ENCODE measurements at places on chromosomes 5 and 9.

DNA sequence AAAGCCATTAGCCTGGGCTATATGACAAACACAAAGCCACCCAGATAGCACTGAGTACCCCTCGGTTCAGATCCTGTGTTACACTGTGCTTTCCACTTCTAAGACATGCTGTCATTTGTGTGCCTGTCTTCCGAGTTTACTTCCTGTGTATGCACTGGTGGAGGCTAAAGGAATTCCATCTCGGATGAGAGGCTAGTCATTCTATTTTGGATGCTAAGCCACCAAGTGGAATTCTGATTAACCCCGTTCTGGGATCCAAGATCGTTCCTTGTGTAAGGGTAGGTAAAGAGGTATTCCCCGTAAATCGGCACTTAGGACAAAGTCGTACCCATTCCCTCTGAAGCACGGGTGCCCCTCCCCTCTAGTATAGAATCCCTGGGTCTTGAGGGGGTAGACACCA is 8.7 kb downstream of the PROP1 start:
- DNase-seq: no peak

DNA sequence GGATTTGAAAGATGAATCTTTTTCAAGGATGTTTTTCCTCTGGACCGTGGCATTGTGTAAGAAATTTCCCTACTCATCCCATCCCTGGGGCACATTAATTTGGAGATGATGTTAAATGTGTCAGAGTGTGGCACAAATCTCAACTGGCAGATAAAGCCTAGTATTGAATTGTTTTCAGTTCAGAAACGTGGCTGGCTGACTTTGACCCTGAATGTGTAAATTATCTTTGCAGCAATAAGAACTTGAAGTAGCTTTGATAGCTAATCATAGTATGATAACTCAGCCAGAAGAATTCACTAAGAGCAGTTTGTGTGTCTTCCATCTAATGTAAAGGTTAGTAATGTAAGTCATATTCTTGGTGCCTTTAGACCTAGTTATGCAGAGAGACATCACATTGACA is 238.4 kb upstream of the DMRT1 start:
- no peak for DNase-seq

- DNase-seq: no peak
Observed at GRCh38 chr9:136762915-136763648, 1.2 kb downstream of the LCN15 start.

- DNase-seq: no peak
Observed at GRCh38 chr9:37466037-37466709, 923 bp upstream of the ZBTB5 start.

DNA sequence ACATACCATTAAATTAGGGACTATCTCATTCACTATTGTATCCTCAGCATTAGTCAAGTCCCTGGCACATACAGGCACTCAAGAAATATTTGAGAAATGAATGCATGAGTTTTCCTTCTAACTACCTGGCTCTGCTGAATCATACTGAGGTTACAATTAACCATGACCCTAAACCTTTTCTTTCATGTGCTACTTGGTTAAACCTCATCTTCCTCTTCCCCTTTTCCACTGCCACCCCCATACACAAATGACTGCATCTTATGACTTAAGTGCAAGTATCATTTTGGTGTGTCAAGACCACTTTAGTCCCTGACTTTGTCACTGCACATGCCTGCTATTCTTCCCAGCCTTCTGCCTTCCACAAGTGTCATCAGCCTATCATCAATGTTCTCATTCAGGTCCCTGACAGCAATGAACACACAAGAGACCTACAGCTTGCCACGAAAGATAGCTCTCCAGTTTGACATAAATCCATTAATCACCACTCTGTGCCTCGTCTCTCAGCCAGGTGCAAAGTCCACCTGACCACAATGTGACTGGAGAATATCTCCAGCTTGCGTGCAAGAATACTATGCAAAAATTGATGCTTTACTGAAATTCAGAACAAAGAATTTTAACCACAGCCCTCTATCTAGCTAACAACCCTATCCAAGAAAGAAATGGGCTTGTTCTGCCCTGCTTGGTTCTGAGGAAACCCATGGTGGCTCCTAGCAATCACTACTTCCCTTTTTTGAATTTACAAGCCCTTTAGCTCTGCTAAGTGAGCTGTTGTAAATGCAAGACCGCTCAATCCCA is 74.5 kb downstream of the MAPKAP1 start:
- no peak for DNase-seq

DNA sequence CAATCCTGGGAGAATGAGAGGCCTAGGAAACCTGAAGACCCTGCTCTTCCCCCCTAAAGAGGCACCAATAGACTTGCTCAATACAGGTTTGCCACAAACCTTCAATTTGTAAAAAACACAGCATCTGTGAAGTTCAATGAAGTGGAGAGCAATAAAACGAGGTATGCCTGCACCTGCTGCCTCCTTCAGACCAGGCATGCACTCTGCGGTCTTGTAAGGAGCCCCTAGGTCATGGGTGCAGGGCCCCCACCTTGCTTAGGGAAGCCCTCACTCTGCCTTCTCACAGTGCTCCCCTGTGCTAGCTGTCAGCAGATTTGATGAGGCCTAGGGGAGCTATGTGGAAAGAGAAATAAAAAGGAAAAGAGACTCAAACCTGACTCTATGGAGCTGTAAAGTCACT is 72.1 kb upstream of the GALNT10 start:
- no peak for DNase-seq

- no peak for DNase-seq
Observed at GRCh38 chr9:78493166-78493742, 196.3 kb downstream of the PSAT1 start.

- DNase-seq: no peak
Observed at GRCh38 chr5:57550132-57550531, 67.5 kb upstream of the ACTBL2 start.

GRCh38 chr5:1509346-1510085 is 14.2 kb downstream of the LPCAT1 start:
- DNase-seq: no peak

DNA sequence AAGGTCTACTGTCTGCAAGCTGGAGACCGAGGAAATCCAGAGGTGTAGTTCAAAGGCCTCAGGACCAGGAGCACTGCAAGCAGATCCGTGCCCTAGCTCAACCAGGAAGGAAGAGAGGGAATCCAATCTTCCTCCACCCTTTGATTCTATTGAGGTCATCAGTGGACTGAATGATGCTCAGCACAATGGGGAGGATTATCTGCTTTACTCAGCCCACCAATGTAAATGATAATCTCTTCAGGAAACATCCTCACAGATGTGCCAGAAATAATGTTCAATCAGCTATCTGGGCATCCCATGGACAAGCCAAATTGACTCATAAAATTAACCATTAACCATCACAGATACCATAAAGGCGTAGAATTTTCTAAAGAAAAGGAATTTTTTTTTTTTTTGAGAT is 92.0 kb downstream of the BASP1 start:
- DNase-seq: no peak

DNA sequence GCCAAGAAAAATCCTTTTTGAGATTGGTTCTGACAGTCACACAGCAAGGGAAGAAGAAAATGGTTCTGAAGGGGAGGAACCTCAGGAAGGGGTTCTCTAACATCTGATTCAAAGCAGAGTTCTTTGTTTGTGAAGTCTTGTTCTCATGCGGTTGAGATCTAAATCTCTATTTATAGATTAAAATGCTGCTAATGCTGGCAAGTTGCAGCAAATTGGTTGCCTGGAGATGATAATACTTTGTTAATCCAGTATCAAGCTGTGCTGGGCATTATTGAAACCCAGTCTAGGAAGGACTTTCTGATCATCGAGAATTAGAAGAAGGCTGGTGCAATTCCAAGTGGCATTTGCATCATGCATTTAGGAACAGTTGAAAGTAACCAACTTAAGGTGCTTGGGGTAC is 34.0 kb upstream of the SLC28A3 start:
- DNase-seq: no peak

- no peak for DNase-seq
Observed at GRCh38 chr5:135447298-135447929, at the start of gene DCANP1. DCANP1 (minus strand) TSS chr5:135447348; CDS start chr5:135447108, 240 bp downstream.

DNA sequence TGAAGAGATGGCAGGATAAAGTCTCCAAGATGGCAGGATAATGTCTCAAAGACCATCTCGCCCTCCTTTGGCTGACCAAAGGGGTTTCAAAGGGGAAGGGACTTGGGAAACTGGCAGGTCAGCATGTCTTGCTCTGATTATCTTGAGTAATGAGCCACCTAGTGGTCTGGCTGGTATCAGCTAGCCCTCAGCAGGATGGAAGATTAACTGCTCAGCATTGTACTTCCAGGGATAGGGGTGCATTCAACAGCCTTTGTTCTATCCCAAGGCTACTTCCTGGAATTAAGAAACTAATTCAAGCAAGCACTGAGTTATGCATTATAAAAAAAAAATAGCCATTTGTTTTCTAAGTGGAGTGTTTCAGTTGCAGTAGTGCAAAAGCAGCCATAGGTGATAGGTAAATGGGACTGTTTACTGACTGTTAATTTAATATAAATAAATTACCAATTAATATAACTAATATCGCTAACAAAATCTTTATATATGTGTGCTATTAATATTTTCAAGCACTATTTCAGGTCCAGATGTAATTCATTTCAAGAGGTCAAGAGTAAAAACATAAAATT is 555.5 kb downstream of the CDH9 start:
- DNase-seq: no peak

DNA sequence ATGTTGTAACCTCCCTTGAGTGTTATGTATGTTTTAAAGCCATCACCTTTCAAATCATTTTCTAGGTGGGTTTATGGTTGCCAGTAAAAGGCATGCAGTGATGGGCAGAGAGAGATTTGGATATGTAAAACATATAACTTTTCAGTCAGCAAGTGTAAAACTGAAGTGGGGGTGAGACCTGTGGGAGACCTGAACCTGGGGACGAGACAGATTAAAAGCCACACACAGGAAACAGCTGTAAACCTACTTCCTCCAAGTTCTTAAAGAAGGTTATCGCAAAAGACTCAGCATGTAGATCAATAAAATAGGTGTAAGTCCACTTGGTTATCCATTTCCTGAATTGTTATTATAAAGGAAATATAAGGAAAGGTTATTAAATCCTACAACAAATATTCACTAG is 76.6 kb downstream of the YIPF5 start:
- DNase-seq: no peak

GRCh38 chr5:178486239-178486641 is 104.0 kb downstream of the COL23A1 start:
- DNase-seq: no peak

GRCh38 chr5:171295299-171295698 is 13.7 kb upstream of the TLX3 start:
- no peak for DNase-seq

DNA sequence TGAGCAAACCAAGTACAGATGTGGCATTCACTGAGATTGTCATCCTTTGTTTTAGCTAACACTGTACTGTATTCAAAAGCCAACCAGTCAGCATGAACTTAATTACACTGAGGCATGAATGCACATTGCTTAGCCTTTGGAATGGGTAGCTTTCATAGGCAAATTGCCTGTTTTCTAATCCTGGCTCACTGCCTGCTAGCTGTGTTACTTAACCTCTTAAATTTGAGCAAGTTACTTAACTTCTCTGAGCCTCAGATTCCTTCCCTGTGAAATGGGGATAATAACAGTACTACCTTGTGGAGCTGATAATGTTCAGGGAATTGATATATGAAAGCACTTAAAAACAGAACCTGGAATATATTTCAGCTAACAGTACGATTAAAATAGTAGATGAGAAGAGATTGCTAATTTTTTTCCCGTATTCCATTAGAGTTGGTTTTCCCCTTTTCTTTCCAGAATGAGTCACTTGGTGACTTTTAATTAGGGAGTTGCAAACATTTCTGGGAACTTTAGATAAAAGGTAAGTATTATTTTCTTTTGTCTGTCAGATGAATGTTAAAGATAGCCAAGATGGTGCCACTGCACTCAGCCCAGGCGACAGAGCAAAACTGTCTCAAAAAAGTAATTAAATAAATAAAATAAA is 43.9 kb downstream of the ARRDC3 start:
- no peak for DNase-seq

- DNase-seq: no peak
Observed at GRCh38 chr5:158069838-158070237, 210.9 kb upstream of the CLINT1 start.

DNA sequence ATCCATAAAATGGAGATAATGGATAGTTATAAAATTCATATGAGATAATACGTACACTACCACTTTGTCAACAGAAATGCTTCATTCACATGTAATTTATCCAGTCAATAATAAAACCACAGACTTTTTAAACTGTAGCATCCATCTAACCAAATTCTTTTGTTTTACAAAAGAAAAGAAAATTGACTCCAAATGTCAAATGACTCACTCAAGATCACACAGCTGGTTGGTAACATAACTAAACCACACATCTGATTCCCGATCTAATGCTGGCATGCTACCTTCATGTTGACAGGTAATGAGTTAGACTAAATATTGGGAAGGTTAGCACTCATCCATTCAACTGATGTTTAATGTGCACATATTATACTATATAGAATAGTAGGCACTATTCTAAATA is 4.9 kb downstream of the FRMD3 start:
- DNase-seq: no peak

- DNase-seq: no peak
Observed at GRCh38 chr5:95712347-95712958, 18.7 kb upstream of the RHOBTB3 start.

DNA sequence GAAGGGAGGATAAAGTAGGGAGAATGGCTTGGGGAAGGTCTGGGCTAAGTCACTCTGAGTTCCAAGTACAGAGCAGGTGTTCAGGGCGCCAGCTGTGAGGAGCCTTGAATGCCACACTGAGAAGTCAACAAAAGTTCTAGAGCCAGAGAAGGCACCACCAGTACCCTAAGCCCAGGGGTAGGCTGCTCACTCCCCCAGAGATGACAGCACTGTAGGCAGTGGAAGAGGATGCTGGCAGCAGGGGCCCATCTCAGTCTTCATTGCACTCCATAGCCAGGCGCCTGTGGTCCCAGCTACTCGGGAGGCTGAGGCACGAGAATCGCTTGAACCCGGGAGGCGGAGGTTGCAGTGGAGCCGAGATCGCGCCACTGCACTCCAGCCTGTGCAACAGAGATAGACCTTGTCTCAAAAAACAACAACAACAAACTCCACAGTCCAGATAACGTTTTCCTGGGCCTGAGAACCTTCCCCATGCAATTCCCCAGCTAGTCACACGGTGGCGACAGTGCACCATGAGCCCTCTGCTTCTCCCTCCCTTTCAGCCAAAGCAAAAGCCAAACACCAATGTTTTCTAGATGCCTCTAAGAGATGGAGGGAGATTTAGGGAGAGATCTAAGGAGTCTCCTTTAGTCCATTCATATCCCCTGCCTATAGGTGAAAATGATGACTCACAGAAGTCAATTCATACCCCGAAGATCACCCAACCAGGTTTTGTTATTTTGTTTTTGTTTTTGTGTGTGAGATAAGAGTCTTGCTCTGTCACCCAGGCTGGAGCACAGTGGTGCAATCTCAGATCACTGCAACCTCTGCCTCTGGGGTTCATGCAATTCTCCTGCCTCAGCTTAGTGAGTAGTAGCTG is 19.8 kb upstream of the NSD1 start:
- peak; percentile 65 for DNase-seq

DNA sequence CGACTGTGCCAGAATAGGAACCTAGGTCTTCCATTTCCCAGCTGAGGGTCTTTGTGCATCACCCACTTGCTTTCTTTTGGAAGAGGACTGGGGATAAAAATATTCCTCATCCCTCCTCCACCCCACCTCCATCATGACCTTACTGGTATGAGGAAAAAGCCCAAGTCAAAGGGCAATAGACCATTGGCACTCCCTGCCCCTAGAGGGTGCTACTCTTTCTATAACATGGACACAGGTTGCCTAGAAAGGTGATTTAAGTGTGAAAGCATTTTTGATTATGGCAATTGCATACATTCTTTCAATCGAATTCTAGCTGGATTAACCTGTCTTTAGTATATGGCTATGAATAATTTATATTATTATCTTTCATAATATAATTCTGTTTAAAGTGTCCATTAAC is 22.8 kb upstream of the ZNF618 start:
- DNase-seq: no peak
